ENCODE measurements at places on chromosomes 4 and X.

DNA sequence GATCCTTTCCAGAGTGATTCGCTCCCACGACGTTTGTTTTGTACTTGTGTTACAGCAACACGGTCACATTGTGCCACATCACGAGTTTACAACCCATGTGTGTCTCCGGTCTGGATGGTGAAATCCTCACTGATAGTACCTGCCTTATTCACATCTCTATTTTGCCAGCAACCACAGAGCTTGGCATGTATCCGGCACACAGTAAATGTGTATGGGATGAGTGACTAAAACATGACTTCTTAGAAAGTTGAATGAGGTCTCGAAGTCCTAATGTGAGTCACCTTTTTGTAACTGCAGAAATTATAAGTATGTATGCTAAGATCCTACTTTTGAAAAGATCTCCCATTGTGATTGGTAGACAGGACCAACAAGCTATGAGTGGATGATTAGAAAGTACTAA, 7.5 kb downstream of the STOX2 start:
- DNase-seq, result no peak

GRCh38 chr4:139314047-139314800, 11.9 kb upstream of the NDUFC1 start:
- DNase-seq, result no peak

GRCh38 chr4:107363125-107363524, 327.0 kb upstream of the DKK2 start:
- DNase-seq, result no peak

DNA sequence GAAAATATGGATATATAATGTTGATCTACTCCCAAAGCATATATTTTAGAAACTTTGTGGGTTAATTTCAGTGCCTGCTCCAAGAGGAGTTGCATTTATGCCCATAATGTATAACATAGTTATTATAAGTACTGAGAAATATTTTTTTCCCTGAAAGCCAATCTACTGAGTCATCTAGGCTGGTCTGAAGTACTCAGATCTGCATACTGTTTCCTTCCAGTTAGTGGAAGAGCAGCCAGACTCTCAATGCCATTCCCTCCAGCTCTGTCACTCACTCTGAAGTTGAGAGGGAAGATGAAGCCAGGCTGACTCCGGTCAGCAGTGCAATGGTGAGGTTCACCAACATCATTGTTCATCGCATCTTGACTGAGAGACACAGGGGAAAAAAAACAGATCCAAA, 505.1 kb downstream of the PPARGC1A start:
- no peak for DNase-seq

- no peak for DNase-seq
Observed at GRCh38 chr4:168759321-168759720, 250.7 kb downstream of the CBR4 start.

DNA sequence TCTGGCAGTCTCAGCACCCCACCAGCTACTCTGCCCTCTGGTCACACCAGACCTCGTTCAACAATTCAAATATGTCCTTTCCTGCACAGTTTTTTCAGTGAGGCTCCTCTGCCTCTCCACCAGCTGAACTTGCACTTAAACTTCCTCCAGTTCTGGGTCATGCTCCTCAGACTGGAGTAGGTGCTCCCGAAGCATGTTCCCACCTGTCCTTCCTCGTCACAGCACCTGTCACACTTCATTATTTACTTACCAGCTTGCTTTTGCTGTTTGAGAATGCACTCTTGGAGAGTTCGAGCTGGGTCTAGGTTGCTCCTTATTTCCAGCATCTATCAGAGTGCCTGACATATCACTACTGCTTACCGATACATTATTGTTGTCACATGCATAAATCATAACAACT, 144.8 kb upstream of the TTC29 start:
- DNase-seq, result no peak

GRCh38 chr4:25253071-25253445, 19.2 kb downstream of the PI4K2B start:
- DNase-seq, result no peak

- DNase-seq, result no peak
Observed at GRCh38 chrX:23662187-23662586, 5.1 kb upstream of the PRDX4 start.

- no peak for DNase-seq
Observed at GRCh38 chrX:960821-961220, 251.6 kb downstream of the CRLF2 start.

GRCh38 chr4:38567457-38567856, 96.5 kb upstream of the KLF3 start:
- no peak for DNase-seq

DNA sequence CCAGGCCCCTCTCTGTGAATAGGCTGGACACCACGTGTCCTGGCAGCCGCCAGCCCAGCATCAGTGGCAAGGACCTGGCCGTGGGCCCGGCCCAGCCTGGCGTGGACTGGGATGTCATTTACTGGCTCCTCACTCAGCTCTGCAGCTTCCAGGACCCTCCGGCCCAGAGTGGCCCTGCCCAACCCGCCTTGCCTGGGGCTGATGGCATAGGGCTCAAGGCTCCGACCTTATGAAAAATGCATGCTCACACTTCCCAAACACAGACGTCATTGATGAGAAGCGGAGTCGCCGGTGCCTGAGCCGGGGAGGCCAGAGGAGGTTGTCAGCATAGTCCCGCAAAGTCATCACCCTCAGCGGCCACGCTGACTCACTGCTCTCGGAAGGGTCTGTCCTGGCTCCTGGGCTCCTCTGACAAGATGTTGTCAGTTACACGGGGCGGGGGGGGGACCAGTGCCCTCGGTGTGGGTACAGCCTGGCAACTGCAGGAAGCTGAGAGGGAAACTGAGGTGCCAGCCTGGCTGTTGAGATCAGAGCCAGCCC, 14.3 kb downstream of the CFAP99 start:
- DNase-seq, result no peak

DNA sequence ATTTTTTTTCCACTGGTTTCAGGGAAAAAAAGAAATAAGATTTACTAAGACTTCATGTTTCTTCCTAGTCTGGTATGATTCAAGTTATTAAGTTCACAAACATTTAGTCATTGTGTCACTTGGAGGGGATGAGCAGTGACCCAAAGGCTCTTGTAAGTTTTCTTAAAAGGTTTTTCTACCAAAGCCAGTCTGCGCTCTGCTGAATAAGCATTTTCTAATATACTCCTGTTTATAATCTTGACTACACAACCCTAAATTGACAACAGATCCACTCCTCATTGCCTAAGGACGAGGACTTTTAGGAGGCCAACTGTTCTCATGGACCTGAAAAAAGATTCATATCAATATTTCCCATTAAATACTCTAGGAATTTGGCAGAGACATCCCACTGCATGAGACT, 161.1 kb upstream of the TLL1 start:
- no peak for DNase-seq

DNA sequence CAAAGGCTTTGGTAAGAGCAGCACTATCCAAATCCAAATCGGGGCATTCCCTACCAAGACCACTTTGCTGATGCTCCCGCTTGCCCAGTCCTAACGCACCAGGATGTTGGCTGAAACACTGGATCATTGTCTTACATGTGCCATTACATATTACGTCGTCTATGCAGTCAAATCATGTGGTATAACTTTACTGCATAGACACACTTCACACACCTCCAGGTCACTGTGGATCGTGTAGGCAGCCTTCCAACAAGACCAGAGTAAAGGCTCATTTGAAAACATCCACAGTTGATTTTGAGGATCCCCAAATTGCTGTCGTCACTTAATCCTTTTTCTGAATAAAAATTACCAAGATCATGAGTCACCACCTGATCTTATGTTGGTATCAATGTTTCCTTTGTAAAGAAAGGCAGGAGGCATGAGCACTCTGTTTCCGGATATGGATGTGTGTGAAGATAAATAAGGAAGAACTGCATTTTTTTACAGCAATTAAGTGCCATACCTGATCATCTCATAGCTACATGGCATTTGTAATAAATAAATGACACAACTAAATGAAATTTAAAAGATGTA, 18.5 kb downstream of the TENM3 start:
- no peak for DNase-seq

GRCh38 chrX:28876901-28877300, 289.7 kb downstream of the IL1RAPL1 start:
- DNase-seq, result no peak

DNA sequence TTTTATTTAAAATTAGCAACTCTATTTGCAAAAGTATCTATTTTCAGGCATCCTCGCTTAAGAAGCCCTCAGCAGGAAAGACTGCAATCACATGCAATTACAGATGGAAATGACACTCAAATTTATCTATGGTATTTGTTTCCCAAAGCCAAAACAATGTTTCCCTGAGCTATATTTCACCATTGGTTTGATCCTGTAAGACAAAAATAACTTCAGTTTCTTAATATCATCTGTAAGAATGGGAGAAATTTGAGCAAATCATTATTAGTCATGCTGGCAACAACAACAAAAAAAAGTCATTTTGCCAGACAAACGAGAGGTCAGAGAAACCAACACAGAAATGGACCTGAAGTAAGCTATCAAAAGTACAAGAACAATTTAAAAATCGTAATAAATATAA, 204.1 kb downstream of the NR3C2 start:
- no peak for DNase-seq

DNA sequence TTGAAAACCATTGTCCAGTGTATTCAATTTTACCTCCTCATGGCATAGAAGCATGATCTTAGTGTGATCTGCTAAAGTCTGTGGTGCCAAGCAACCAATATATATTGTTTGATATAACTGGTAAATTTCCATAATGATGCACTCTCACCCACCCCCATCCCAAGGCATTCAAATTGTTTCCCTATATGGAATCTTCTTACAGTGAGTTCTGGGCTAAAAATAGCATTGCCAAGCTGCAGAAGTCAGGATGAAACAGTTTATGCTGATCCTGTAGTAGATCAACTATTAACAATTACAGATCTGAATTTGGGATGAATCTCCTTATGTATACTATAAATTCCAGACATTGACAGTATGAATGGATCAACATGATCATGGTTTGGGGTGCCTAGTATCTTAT, 20.9 kb downstream of the FGF13 start:
- no peak for DNase-seq

- DNase-seq, result no peak
Observed at GRCh38 chr4:86670756-86671155, 76.6 kb downstream of the PTPN13 start.

DNA sequence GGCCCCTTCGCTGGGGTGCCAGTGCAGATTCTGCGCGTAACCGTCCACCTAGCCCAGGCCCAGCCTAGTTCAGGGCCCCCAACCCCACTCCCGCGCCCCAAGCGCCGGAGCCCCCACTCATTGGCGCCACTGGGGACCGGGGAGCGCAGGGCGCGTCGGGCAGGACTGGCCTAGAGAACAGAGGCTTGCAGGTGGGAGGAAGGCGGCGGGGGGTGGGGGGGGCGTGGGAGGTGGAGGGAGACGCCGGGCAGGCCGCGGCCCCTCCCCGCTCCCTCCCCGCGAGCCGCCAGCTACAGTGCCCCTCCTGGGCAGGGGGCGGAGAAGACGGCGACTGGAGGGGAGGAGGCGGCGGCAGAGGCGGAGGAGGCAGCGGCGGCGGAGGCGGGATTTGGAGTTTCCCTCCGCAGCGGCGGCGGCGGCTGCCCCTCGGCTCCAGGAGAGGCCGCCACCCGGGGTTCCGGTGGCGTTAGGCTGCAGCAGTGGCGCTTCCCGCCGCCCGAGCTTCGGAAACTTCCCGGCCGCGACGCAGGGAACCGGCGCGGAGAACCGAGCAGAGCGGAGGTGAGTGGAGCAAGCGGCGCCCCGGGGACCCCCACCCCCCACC, 4.8 kb upstream of the DUSP9 start:
- no peak for DNase-seq

GRCh38 chr4:1080961-1081688, 32.2 kb downstream of the RNF212 start:
- DNase-seq, result no peak

- DNase-seq, result no peak
Observed at GRCh38 chr4:146340798-146341197, 126.5 kb downstream of the REELD1 start.

DNA sequence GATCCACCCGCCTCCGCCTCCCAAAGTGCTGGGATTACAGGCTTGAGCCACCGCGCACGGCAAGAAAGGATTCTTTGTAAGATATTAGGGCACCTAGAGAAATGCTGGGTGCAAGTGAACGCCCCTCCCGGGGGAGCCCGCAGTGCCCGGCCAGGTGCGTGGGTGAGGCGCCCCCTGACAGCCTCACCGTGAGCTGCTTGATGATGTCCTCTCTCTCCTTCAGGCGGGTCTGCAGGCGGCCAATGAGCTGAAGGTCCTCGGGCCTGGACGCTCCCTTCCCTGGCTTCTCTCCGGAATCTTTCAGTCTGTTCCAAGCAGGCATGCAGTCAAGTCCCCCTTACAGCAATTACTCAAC, 21.9 kb downstream of the MED28 start:
- no peak for DNase-seq

GRCh38 chrX:14409341-14409740, 120.0 kb upstream of the GLRA2 start:
- DNase-seq, result no peak

GRCh38 chr4:69617083-69617694, 22.3 kb downstream of the UGT2A2 start:
- DNase-seq, result no peak

DNA sequence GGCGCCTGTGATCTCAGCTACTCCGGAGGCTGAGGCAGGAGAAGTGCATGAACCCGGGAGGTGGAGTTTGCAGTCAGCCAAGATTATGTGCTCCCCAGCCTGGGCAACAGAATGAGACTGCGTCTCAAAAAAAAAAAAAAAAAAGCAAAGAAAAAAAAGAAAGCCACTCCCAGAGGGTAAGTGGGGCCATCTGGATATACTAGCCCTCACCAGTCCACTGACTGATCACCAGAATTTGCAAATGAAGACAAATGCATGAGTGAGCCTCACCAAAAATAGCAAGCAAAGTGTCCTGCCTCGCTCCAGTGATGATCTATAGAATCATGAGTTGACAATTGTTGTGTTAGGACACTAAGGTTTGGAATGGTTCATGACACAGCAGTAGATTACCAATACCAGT, 47.6 kb downstream of the ZFP42 start:
- DNase-seq, result no peak

- DNase-seq, result no peak
Observed at GRCh38 chrX:122641136-122641535, 542.9 kb upstream of the GRIA3 start.

GRCh38 chrX:45847961-45848360, 647.3 kb upstream of the DIPK2B start:
- DNase-seq, result no peak

DNA sequence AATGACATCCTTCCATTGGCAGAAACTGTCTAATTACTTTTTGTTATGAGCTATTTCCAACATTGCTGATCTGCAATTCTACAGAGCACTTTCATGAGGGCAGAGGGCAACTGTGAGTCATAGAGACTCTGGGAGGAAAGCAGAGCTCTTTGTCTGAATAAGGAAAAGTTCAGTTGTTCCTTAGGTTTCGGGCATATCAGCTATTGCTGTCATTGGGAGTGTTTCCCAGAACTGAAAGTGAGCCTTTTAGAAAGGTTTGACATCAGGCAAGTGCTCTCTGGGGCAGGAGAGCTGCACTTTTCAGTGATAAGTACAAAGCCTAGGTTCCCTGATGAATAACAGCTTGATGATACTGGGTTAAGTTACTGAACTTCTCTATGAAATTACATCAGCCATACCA, 119.2 kb upstream of the EDNRA start:
- no peak for DNase-seq

Measured in left lobe of liver (tissue), 2 donors.